ENCODE measurements at places on chromosomes 13 and 19.
A peak's percentile ranks its signal among the peaks of the same experiment; 100 is the strongest.

- DNase-seq: no peak
- no peak overlapping the region for H3K4me3 ChIP-seq
- no peaks in the 10 kb centered on the region for H3K36me3 ChIP-seq
- H3K27ac ChIP-seq: no peak overlapping the region
These were observed 751.7 kb downstream of the DACH1 start for GRCh38 chr13:71115301-71115700.

DNA sequence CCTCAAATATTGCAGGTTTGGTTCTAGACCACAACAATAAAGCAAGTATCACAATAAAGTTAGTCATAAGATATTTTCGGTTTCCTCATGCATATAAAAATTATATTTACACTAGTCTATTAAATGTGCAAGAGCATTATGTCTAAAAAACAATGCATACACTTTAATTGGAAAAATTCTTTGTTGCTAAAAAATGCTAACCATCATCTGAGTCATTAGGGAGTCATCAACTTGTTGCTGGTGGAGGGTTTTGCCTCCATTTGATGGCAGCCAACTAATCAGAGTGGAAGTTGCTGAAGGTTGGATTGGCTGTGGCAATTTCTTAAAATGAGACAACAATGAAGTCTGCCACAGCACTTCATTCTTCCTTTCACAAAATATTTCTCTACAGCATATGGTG lies 422.3 kb upstream of the GPC6 start:
- DNase-seq: no peak
- H3K4me3 ChIP-seq: no peak overlapping the region
- no peaks in the 10 kb centered on the region for H3K36me3 ChIP-seq
- no peak overlapping the region for H3K27ac ChIP-seq
- H3K4me1 ChIP-seq: peaks cover 8% of the 10 kb centered on the region

DNA sequence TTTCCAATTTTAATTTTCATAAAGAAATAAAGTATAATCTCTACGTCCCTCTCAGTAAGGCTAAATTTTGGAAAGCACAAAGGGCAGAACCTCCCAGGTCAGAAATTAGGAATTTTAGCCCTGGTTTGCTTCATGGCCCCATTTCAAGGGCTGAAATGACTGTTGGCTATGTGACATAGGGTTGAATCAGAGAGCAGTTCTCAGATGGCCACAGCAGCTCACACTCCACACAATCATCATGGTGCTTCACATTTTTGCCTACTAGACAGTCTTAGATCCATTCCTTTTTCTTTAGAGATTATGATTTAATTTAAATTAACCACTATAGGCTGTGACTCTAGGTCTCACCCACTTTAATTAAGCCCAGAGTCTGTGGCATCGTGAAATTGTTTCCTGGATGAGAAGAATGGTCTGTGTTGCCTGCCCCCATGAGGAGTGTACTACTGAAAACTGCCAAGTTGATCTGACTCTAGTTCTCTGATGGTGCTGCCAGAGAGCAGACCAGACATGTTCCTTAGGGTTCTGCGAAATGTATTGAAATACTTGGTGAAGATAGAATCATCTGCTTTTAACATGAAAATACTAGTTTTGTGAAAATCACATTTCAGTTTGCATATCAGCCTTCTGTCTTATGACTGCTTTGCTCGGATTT lies 57.4 kb downstream of the ESD start:
- no peak overlapping the region for H3K4me3 ChIP-seq
- no peak for DNase-seq
- no peaks in the 10 kb centered on the region for H3K36me3 ChIP-seq
- peak overlapping the region; percentile 19 for H3K27ac ChIP-seq

- no peaks in the 10 kb centered on the region for H3K4me1 ChIP-seq
- no peak for DNase-seq
- H3K36me3 ChIP-seq: no peaks in the 10 kb centered on the region
- peaks cover 23% of the 10 kb centered on the region for H3K27me3 ChIP-seq
- no peak overlapping the region for H3K4me3 ChIP-seq
These were observed 69.5 kb upstream of the ANKRD10 start for GRCh38 chr13:110984381-110984780.

GRCh38 chr13:39406688-39407087 lies 196.3 kb downstream of the LHFPL6 start:
- H3K27ac ChIP-seq: no peak overlapping the region
- H3K4me3 ChIP-seq: no peak overlapping the region
- no peak for DNase-seq
- H3K4me1 ChIP-seq: no peaks in the 10 kb centered on the region

GRCh38 chr19:41701401-41702075 lies 6.9 kb upstream of the CEACAM5 start:
- peaks cover 35% of the 10 kb centered on the region for H3K27me3 ChIP-seq
- H3K27ac ChIP-seq: no peak overlapping the region
- no peaks in the 10 kb centered on the region for H3K36me3 ChIP-seq
- peaks cover 4% of the 10 kb centered on the region for H3K4me1 ChIP-seq

DNA sequence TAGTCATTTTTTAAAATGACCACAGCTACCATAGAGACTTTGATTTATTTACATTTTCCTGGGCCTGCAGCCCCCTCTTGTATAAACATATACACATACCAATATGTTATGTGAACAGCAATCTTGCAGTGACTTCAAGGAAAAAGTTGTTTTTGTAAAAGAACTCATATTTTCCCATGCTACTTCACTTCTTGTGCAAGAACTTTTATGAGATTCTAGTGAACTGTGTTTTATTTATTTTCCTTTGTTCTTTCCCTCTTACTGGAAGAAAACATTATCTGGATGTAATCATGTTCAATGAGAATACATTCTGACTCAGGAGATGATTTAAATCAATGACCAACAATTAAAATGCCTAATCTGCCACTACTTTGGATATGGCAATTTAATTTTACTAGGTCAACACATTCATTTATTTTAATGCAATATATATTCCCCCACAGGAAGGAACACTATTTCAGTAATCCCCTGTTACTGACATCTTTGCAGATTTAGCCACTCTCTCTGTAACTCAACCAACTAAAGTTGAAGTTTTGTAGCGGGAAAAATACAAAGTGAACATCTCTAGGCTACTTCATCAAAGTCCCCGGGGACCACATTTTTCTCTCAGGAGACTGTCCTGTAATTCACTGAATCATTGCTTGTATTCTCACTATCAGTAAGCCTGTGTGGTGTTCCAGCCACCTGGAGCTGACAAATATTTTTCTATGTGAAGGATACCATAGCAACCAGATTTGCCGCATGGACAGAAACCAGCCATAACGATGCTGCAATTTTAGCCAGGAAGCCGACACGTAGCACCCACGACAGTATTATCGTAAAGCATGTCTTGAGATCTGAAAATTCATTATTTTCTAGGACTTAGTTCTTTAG lies 90.5 kb downstream of the STARD13 start:
- peaks cover 10% of the 10 kb centered on the region for H3K27me3 ChIP-seq

GRCh38 chr19:50837300-50837699 lies 3.9 kb upstream of the KLK15 start:
- H3K27ac ChIP-seq: no peak overlapping the region
- H3K4me1 ChIP-seq: peaks cover 12% of the 10 kb centered on the region
- peak overlapping the region; percentile 58 for H3K4me3 ChIP-seq
- H3K27me3 ChIP-seq: peaks cover 34% of the 10 kb centered on the region

GRCh38 chr19:35949131-35949530 lies 13.0 kb downstream of the LRFN3 start:
- peaks cover 1% of the 10 kb centered on the region for H3K36me3 ChIP-seq
- no peak overlapping the region for H3K4me3 ChIP-seq
- H3K4me1 ChIP-seq: peaks cover 47% of the 10 kb centered on the region
- peak overlapping the region; percentile 85 for H3K27ac ChIP-seq
- DNase-seq: no peak

- no peak for DNase-seq
- H3K4me1 ChIP-seq: peaks cover 36% of the 10 kb centered on the region
- H3K27ac ChIP-seq: no peak overlapping the region
- no peaks in the 10 kb centered on the region for H3K27me3 ChIP-seq
These were observed 3.5 kb upstream of the RPS9 start for GRCh38 chr19:54197121-54197520.

DNA sequence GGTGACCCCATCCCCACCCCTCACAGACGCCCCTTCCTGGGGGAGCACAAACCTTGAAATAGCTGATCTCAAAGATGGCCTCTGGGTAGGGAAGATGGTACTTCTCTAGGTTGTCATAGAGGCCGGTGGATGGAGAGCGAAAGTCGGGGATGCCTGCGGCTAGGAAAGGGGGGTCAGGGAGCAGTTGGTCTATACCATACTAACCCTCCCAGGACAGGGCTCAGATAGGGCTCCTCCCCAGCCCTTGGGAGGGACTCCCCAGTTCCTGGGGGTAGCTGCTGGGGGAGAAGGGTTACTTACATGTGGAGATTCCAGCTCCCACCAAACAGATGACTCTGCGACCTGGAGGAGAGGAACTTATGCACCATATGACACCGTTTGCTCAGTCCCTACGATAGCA lies 9.6 kb downstream of the SIRT2 start:
- peaks cover 3% of the 10 kb centered on the region for H3K4me1 ChIP-seq
- H3K4me3 ChIP-seq: no peak overlapping the region
- no peaks in the 10 kb centered on the region for H3K27me3 ChIP-seq
- H3K27ac ChIP-seq: no peak overlapping the region
- H3K36me3 ChIP-seq: peaks cover 5% of the 10 kb centered on the region

DNA sequence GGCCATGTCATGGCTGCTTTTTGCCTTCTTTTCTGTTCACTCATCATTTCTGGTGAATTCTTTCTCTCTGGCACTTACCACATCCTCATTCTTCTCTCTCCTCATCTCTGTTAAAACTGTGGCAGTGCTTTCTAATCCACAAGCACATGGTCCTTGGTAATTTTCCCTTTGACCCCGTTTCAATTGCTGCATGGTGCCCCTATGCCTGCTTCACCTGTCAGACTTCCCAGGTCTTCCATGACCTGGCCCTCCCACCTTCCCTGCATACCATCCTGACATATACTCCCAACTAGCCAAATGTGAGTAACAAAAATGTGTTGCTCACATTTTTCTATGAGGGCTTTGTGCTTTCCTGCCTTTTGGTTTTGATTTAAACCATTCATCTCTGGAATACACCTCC lies 286.5 kb downstream of the MTUS2 start:
- no peaks in the 10 kb centered on the region for H3K36me3 ChIP-seq
- H3K27me3 ChIP-seq: peaks cover 16% of the 10 kb centered on the region

DNA sequence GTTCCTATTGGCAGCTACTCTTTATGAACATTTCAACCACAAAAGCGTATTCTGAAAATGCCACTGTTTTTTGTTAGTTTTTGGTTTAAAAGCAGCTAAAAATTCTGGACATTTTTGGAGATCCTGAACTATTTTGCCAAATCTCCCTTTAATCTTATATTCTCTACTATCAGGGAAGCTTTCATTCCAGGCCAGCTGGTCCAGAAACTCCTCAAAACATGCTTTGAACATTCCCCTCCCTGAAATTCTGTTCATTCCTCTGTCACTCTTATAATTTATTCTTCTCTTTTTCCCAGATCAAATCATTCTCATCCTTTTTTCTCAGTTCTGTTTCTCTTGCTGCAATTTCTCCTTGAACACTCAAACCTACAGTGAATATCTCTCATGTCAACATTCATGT lies 790.9 kb upstream of the ARGLU1 start:
- H3K36me3 ChIP-seq: no peaks in the 10 kb centered on the region
- no peak overlapping the region for H3K27ac ChIP-seq
- H3K4me3 ChIP-seq: no peak overlapping the region
- H3K4me1 ChIP-seq: no peaks in the 10 kb centered on the region
- H3K27me3 ChIP-seq: no peaks in the 10 kb centered on the region

GRCh38 chr13:33206425-33206824 lies 79.1 kb downstream of the STARD13 start:
- no peaks in the 10 kb centered on the region for H3K36me3 ChIP-seq
- peaks cover 11% of the 10 kb centered on the region for H3K4me1 ChIP-seq
- no peak overlapping the region for H3K27ac ChIP-seq
